ENCODE measurements at places on chromosomes 2 and 18. TPM values are rescaled to one million over a fixed set of nuclear protein-coding genes. Genes with fewer than 3 reads are reported as not detected.

The TDRD15 gene
- total RNA-seq: not detected

The COLEC11 gene
- total RNA-seq: 0.50 TPM

The CD226 gene
- under 0.01 TPM for total RNA-seq

The ITGA4 gene
- 31.1 TPM for total RNA-seq

The CNGA3 gene
- not detected for total RNA-seq

Data from bronchus fibroblast of lung (primary cell).